Activated CD8-positive, alpha-beta memory T cell treated with anti-CD3 and anti-CD28 coated beads for 4 hours (primary cell): ENCODE measurements at places on chromosomes 3 and 15.

- DNase-seq, result no peak
These were observed 167.2 kb upstream of the TSC22D2 start for GRCh38 chr3:150240891-150241290.

GRCh38 chr15:91465696-91466095, 365.6 kb downstream of the SV2B start:
- no peak for DNase-seq

GRCh38 chr3:184804801-184805200, 7.2 kb upstream of the VPS8 start:
- DNase-seq, result no peak

DNA sequence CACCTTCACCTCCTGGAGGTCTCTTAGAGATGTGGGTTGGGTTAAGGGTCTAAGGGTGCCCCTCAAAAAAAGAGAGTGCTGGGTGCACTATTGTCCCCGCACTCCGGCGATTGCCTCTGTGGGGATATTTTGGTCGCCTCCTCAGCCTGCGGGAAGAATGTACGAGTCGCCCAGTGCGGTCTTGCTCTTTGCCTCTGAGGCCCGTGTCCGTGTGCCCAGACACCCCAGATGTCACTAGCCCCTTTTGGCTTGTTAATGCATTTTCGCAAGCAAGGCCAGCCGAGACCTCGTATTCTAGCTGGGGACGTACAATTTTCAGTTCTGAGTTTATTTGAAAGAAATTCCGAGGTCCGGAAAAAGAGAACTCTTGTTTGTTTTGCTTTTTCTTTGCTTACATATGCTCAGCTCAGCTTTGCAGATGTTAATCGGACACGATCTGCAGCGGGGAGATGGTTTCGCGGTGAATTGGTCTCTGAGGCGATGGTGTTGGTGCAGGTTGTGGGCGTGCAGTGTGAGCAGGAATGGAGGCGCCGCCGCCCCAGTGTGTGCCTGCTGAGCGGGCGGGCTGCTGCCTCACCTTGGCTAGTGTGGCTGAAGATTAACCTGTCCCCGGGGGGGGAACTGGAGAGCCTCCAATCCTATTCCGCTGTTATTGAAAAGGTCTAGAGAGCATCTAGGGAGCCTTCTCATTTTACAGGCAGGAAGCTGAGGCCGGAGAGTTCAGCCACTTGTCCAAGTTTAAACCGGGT, 1.4 kb downstream of the ST6GAL1 start:
- DNase-seq, result peak; percentile 53

DNA sequence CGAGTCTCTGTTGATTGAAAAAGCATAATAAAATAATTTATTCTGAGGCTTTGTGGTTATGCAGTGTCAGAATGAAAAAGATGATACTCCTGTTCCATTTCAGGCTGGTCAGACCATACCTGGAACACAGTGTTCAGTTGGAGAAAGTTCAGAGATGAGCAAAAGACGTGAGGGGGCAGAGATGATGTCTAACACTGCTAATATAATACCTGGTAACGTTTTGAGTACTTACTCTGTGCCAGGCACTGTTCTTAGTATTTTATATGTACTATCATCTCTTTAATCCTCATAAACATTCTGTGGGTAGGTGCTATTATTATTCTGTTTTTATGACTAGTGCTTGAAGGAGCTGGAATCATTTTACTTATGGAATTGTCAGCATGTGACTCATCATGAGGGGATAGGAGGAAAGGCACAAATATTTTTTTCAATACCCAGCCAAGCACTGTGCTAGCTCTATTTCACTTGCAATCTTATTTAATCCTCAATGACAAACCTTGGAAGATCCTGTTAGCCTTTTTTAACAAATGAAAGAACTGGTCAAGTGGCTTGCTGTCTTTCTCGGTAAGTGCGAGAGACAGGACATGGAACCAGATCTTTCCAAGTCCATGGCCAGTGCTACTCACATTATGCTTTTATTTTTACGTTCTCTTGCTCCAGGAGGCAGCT, 31.8 kb downstream of the IQGAP1 start:
- DNase-seq, result no peak
